RPMI7951 (cell line): ENCODE measurements at places on chromosomes 2 and 18.

DNA sequence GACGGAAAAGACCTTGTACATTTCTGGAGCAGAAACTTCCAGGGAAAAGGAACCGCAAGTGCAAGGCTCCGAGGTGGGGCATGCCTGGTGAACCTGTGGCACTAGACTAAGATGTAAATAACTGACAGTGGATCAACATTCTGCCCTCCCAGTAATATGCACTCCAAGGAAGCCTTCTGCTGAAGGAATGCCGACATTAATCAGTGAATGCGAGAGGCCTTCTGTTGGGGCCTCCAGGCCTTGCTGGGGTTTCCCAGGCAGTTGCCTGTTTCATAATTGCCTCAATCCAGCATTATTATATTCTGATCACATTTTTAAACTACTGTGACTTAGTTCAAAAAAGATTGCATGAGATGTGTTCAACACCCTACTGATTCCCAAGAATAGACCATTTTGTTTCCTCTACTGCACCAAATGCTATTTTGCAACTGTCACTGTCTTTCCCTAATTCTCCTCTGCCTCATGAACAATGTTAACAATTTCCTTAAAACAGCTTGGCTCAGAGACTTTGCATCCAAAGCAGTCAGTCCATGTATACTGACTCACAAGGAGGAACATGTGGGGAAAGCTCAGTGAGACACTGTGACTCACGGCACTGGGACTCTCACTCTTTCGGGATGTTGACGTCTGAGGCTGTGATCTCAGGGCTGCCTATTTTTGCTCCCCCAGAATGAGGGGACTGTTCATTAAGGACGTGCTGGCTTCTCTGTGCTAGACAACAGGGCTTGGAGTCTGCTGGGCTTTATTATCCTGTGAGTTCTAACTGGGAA, 10.5 kb upstream of the DSG2 start:
- DNase-seq: peak; percentile 43

- no peak for DNase-seq
Measured at GRCh38 chr2:143329288-143329687, 200.1 kb downstream of the ARHGAP15 start.

DNA sequence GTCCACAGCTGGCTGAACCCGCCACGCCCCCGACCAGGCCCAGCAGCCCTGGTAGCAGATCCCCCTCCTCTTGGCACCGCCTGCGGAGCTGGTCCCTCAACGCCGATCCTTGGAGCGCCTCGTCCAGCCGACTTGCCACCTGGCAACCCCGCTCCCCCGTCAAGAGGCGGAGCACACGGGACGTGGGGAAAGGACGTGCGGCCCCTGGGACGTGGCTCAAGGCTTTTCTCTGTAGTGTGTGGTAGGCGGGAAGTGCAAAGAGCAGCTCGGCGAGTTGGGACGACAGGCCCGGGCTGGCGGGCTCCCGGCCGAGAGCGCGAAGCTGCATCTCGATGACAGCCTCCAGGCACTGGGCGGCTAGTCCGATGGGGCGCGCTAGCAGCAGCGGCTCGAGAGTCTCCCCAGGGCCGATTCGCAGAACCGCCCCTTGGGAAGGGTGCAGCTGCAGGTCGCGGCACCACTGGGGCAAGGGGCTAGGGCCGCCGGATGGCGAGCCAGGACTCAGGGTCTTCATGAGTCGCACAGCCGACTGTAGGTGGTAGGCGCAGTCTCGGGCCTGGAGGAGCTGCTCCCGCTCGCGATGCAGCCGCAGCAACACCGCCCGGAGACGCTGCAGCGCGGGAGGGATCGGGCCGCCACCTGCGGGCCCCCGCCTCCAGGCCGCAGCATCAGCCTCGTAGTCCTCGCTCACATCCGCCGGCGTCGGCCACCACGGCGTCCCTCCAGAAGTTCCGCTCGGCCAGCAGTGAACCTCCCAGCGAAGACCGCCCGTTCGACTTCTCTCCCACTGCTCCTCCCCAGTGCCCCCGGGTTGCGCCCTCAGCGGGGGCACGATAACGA, 617 bp downstream of the CCDC142 start:
- DNase-seq: no peak

DNA sequence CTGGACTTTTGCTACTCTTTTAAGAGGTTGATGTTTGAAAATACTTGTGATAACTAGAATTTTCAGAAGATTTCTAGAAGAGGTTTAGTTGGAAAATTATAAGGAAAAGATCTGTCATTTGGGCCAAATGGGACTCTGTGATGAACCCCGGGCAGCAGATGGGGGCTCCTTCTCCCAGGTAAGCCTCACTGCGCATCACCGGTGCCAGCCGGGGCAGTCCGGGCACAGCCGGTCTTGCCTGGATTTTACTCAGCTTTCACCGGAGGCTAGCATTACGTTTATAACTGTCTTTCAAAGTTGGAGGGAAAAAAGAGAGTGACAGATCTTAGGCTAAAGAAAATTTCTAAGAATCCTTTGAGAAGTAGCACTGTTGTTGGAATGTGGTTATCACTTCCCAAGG, 97.4 kb upstream of the B3GNT7 start:
- DNase-seq: no peak

GRCh38 chr2:51919395-51919794, 887.5 kb upstream of the NRXN1 start:
- no peak for DNase-seq

DNA sequence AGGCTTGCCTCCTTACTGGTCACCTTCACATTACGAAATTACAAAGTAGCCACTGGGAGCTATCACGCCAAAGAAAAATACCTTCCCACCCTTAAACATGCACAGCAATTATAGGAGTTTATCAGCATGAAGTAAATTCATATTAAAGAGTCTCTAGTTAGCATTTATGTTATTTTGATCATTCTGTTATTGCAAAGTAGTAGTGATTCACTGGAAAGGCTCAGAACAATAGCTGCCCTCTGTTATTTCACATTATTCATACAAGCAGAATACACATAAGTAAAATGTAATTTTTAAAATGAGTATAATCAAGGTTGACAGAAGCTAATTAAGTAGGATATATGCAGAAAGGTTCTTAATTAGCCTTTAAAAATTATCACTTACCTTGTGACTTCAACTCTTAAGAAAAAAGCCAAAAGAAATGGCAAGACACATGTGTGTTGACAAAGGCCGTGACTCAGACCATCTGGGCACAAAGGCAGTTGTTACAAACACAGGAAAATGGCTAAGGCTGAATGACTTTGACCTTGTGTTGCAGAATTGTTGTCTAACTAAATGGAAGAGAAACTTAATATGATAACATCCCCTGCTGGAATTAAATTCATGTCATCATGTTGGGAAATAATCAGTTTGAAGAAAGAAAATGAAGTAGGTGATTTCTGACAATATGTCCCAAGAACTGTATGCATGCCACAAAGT, 108.3 kb downstream of the ARL6IP6 start:
- peak; percentile 20 for DNase-seq

DNA sequence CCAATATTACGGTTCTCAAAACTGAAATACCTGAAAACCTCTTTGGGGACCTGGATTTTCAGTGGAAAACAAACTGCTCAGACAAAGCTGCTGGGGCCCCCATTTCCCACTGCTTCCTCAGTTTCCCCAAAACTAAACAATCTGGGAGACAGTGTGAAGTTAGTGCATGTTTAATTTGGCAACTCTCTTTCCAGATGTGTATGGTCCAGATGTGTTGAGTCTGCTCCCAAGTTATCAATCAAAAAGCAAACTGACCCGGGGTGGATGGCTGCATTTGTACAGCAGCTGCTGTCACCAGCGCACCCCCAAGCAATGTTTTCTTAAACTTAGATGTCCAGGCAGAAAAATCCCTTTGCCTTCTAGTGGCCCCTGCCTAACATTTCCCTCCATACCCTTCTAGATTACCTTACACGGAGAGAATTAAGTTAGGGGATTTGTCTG, 136.9 kb downstream of the COPS8 start:
- peak; percentile 51 for DNase-seq

- no peak for DNase-seq
Measured at GRCh38 chr18:10689236-10690034, 163.6 kb downstream of the NAPG start.

DNA sequence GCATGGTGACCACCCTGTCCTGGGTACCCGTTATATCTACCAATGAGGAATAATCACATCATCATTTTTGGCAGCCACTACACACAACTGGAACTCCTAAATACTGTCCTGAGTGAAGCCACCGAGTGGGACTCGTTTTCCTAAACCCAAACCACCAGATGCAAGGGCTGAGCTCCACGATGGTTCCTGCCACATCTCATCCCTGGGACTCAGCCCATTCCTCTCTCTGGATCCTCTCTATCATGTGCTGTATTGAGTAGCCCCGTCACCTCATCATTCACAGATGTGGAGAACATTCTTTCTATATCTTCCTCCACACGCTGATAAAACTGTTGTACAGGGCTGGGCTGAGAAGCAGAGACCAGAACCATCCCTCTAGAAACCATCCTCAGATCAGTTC, 79.4 kb upstream of the SMAD7 start:
- no peak for DNase-seq

- DNase-seq: no peak
Measured at GRCh38 chr2:183124957-183125255, 663 bp downstream of the NUP35 start.

DNA sequence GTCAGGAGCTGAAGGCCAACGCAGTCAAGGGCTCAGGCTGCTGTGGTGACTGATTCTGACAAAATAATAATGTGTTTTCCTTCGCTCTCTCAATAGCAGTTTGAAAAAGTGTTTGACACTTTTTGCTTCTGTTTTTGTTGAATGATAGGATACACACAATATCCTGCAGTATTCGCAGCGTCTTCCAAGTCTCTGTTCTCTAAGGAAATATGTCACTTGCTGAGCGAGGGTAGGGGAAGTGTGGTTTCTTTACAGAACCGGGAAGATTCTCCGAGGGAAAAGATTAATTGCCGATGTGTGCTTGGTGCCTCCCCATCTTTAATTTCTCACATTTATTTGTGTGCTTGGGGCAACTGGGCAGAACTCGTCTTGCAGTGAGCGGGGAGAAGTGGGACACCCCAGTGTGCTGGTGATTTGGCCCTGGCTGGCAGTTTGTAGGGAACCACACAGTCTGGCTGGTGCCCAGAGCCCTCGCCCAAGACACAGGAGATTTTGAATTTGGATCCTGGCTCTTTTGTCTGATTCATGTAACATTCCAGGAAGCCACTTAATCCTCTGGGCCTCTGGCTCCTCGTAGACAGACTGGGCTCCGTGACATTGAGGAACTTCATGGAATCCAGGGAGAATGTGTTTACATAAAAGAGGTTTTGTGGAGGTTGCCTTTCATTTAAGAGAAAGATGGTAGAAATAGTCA, 169.4 kb downstream of the LDLRAD4 start:
- DNase-seq: peak; percentile 38

GRCh38 chr2:225282858-225283710, 116.4 kb upstream of the NYAP2 start:
- peak; percentile 63 for DNase-seq

DNA sequence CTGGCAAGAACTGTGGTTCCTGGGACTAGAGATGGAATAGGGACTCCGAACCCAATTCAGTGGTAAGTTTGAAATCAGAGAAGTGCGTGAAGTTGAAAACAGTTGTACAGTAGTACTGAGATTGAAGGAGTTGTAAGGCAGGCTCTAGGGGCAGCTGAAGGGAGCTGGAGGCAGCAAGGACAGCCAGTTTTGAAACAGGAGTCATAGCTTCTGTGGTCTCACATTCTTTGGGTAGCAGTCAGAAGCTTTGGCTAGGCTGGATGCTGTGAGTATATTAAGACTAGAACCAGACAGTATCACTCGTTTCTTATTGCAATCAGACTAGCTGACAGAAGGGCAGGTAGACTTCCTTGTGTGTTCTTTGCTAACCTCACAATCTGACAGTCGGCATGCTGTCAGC, 64.5 kb upstream of the ADAM23 start:
- DNase-seq: peak; percentile 7

DNA sequence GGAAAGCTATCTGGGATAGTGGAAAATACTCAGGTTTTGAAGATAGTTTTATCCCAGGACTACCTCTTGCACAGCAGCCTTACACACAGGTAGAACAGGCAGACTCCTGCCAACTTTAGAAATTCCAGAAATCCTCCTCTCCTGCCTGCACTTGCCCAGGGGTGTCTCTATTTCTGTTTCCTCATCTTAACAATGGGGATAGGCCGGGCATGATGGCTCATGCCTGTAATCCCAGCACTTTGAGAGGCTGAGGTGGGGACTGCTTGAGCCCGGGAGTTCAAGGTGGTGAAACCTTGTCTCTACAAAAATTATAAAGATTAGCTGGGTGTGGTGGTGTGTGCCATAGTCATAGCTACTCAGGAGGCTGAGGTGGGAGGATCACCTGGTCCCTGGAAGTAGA, 117.0 kb upstream of the ARL5A start:
- no peak for DNase-seq

GRCh38 chr2:111701266-111701665, 182.7 kb downstream of the ANAPC1 start:
- DNase-seq: peak; percentile 32

DNA sequence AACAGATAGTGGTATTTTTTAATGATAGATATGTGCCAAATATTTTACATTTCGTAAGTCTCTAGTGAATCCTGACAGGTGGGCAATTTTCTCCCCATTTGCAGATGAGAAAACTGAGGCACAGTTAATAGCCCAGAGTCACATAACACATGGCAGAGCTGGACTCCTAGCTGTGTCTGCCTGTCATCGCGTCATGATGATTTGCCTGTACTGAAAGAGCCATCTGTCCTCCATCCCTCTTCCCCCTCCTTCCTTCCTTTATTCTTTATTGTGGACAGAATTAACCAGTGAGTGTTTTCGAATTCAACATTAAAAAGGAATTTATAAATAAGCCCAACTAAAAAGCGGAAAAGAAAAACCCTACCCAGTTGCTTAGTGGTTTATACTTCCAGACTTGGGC, 3.2 kb downstream of the DNAJB2 start:
- no peak for DNase-seq

DNA sequence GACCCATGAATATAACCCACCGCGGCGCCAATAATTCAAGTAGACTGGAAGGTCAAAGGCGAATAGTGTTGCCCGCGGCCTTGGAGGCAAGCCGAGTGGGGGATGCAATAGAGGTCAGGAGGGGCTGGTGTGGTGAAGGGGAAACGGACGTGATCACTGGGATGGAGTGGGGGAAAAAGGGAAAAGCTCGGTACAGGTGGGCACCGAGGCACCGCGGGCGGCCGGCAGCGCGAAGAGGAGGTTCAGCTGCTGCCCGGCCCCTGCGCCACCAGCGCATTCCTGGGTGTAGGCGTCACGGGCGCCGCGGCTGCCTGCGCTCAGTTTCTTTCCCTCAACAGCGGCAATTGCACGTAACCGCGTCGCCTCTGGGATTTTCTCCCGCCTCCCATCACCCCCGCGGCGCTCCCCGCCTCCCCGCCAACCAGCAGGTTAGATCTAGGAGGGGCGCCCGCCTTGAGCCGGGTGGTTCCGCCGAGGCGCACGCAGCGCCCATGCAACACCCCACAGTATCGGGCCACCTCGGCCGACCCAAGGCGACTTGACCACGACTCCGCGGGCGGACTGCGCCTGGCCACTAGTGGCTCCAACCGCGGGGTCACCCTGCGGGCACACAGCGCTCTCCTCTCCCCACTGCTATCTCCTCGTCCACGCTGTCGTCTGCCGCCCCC, 1.5 kb downstream of the RND3 start:
- peak; percentile 87 for DNase-seq
